CD4-positive, alpha-beta T cell treated with Interleukin-6 at 100 ng/mL for 8 hours (primary cell): ENCODE measurements at places on chromosomes 4 and X.

GRCh38 chrX:134246282-134246681 is 9.3 kb downstream of the CCDC160 start:
- no peak for DNase-seq

DNA sequence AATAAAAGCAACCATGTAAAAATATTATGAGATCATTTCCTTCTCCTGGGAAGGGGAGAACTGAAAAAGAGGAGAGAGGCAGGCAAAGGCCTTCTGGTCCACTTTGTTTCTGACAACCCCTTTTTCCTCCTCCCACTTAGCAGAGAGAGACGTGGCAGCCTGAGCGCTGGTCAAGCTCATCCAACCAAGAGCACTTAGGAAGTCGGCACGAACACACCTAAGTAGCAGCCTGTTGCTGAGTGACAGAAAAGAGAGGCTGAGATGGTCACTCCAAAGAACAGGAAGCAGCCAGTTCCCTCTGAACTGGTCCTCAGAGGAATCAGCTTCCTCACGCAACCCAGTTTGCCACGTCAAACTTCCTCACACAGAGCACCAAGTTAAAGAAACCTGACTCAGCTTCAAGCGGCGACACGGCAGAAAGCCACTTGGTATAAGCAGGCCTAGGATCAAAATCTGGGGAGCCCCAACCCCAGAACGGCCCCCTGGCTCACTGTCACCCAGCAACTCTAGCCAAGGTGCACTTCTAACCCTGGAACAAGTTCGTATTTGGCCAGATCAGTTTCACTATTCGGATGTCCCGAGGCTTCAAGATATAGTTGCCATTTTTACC is 861 bp downstream of the SEC24D start:
- peak; percentile 37 for DNase-seq

DNA sequence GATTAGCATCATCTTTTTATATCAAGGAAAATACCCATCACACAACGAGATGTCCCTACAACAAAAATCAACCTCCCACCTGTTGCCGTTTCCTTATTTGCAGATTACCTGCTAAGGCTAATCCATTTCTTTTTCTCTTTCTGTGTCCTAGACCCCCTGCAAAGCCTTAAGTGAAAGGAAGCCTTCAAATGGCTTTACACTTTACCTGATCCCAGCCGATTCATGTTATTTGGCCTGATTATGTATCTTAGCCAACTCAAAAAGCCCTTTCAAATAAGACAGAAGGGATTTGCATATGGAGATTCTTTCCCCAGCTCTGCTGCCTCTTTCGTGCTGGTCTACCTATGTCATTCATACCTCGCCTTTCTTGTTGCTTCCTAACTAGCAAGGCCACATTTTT is 14.4 kb downstream of the ABCG2 start:
- DNase-seq: no peak

GRCh38 chr4:155611501-155611900 is 55.1 kb upstream of the GUCY1A1 start:
- no peak for DNase-seq

- no peak for DNase-seq
These were observed 255.6 kb downstream of the ASMT start for GRCh38 chrX:1870421-1870820.

DNA sequence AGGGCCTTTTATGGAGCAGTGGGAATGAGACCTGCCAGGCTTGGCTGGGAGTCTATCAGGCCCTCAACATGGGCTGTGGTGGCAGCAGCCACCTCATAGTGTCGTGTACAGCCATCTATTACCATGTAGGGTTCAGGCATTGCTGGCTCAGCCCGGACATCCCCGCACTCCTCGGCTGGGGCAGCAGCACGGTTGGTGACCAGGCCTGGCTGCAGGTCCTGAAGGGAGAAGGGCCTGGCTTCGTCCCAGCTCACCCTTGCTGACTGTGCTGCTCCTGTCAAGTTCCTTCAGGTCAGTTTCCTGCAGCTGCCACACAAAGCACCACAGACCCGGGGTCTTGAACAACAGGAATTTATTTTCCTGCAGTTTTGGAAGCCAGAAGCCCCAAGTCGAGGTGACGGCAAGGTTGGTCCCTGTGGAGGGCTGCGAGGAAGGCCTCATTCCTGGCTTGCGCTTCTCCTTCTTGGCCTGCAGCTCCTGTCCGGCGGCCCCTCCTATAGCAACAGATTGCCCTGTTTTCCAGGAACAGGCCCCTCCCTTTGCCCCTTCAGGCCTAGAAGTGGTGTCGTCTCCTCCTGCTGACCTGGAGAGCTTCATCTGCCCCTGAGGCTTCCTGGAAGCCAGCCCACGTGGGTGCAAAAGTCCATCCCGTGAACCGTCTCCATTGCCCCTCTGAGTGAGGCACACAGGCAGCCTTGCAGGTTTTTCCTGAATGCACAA is 25.2 kb upstream of the SORCS2 start:
- DNase-seq: no peak
